Fibroblast of pulmonary artery (primary cell): ENCODE measurements at places on chromosomes 3 and 15.

GRCh38 chr3:141000027-141000663 lies 51.0 kb upstream of the SPSB4 start:
- DNase-seq = peak; percentile 64

GRCh38 chr3:106004137-106004681 lies 135.4 kb upstream of the CBLB start:
- DNase-seq = peak; percentile 94

DNA sequence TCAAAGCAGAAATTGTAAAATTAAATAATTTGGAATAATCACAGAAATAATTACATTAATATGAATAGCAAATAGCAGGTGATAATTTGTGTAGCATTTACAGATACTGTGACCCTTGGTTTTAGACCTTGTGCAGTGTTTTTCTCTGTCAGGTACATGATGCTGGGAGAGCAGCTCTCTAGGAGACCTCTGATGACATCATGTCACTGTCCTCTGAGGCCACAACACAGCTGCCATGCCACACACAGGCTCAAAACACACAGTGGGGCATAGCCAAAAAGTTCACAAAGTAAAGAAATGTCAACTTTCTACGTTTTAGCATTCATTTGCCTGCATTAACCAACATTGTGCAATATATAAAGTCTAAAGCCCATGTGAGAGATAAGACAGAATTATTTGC lies 71.8 kb upstream of the ZBTB20 start:
- no peak for DNase-seq

DNA sequence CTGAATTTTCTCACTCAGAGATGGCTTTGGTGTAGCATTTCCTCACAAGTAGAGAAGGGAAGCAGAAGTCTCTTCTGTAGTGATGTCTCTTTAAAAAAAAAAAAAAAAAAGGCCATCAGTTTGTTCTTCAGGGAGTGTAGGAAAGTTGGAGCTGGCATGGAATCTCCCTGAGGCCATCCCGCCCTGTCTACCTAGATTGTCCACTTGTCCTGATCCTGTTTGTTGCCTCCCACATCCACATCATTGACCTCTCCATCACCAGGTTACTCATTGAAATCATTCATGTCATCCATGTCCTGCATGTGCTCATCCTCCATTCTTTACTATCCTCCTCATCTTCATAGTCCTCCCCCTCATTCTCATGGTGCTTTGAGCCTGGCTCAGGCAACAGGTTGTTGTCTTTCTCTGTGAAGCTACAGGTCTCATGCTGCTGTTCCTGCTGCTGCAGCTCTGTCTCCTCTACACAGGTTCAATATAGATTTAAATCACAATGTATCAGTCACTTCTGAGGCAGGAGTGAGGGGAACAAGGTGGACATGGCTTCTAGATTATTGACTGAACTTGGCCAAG lies 556.3 kb upstream of the NAALADL2 start:
- DNase-seq = no peak

GRCh38 chr3:113018536-113019181 lies 27.9 kb downstream of the GTPBP8 start:
- DNase-seq = peak; percentile 42

DNA sequence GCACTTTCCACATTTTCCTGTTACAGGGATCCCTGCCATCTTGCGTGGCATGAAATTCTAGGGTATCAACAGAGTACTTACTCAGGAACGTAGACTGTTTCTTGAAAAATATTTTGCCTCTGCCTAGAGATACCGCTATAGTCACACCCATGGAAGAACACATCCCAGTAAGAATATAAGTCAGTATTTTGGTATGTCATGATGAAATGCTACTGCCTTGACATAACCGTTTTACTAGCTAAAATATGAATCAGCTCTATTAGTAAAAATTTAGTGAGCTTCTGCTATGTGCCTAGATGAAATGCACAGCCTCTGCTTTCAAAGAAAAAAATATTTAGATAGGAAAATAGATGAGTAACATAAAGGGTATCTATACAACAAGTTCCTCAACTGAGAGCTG lies 276.4 kb downstream of the TBC1D5 start:
- peak; percentile 6 for DNase-seq

- no peak for DNase-seq
Observed at GRCh38 chr3:42926310-42926709, 20.4 kb downstream of the ZNF662 start.

DNA sequence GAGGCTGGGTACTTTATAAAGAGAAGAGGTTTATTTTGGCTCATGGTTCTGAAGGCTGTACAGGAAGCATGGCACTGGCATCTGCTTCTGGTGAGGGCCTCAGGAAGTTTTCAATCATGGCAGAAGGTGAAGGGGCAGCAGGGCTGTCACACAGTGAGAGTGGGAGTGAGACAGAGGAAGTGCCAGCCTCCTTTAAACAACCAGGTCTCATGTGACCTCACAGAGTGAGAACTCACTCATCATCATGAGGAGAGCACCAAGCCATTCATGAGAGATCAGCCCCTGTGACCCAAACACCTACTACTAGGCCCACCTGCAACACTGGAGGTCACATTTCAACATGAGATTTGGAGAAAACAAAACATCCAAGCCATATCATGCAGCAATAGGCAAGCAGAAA lies 9.3 kb upstream of the RFTN1 start:
- no peak for DNase-seq

DNA sequence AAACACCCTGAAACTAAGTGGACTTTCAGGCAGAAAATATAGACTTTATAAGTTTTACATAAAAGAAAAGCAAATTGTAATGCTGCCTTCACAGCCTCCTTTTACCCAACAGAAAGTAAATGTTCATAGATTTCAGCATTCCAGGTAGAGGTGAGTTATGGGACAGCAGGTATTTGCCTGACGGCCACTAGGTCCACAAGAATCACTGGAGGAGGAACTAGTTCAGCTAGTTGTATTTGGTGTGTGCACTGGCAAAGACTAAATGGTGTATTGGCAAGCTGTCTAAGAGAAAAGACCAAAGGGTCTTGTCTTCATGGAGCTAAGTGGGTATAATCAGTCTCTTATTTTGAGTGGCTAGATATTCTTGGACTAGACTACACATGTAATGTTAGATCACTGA lies 34.2 kb downstream of the ZNF654 start:
- DNase-seq = no peak

GRCh38 chr15:71508081-71508682 lies 302.2 kb upstream of the NR2E3 start:
- no peak for DNase-seq

GRCh38 chr15:35181538-35181937 lies 96.4 kb upstream of the NANOGP8 start:
- peak; percentile 60 for DNase-seq

DNA sequence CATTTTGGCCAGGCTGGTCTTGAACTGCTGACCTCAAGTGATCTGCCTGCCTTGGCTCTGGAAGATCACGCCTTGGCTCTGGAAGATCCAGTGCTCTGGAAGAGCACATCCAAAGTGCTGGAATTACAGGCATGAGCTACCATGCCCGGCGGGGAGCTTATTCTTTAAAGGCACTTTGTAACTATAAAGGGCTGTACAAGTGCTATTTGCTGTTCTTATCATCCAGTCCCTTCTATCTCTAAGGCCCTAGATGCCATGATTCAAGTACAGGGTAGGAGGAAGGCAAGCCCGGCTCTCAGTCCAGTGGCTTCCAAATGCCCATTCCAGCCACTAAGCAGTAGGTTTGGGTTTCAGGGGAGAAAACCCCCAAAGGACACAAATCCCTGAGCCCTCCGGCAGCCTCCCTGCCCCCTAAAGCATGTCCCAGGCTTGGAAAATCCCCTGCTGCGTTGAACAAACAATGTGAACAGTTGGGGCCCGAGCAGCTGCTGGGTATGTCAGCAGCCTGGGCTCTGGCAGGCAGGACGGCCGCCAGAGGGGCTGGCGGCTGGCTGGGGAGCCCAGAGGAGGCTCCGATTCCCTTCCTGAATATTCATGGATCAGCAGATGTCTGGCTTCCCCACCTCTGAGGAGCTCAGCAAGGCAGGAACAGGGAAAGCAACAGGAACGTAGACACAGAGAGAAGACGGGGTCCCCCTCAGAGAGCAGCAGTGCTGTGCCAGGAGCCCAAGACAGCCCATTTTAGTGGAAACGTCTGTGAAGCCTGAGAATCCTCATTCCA lies 7.7 kb downstream of the IGDCC4 start:
- DNase-seq = peak; percentile 22

DNA sequence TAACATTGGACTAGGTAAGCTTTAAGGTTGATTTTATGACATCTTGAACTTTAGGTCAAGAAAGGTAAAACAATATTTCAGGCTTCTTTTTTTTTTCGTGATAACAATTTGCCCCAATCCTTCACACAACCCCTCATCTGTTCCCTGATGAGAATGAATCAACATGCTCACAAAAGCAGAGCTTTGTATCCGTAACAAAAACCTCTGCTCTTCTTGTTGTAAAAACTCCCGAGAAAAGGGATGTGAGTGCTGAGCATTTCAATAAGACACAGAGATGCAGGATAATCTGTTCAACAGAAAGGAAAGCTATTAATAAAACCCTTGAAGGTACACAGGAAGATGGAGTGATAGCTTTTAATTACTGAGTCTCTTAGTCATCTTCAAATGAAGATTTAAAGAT lies 94.3 kb downstream of the RAD18 start:
- no peak for DNase-seq

DNA sequence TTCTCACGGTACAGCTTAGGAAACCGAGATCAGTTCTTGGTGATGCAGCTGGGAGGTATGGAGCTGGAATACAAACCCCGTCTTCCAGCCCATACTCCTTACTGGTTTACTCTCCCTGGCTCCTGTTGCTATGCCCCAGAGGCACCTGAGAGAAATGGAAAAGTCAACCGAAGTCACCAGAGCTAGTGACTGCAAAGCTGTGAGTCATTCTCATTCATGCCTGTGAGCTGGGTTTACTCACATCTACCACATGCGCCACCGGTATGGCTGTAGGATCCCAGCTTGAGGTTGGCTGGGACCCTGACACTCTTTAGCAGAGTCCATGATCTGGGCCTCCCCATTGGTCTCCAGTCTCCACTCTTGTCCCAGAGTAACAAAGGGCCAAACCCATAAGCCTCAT lies 111.5 kb upstream of the ETV5 start:
- no peak for DNase-seq

- no peak for DNase-seq
Observed at GRCh38 chr3:135090020-135090717, 295.1 kb downstream of the EPHB1 start.

DNA sequence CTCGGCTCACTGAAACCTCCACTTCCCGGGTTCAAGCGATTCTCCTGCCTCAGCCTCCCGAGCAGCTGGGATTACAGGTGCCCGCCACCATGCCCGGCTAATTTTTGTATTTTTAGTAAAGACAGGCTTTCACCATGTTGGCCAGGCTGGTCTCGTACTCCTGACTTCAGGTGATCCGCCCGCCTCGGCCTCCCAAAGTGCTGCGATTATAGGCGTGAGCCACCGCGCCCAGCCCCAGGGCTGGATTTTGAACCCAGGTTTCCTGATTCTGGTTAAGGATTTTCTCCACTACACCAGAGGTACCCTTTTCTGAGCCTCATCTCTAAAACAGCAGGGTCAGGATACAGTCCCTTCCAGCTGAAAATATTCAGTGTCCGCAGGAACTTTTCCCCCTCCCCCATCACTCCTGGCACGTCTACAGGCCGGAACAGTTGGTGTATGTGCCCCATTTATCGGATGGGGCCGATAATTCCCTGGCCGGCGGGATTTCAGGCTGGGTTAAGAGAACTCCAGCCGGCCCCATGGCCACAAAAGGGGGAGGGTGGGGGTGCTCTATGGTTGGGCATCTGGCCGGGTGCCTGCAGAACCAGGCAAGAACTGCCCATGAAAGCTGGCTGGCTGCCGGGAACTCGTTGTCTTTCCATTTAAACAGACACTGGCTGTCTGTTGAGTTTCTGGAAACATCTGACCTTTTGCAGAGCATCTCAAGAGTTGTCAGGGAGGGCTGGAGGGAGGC lies 26.8 kb upstream of the SEMA4B start:
- peak; percentile 45 for DNase-seq

- DNase-seq = no peak
Observed at GRCh38 chr3:128182656-128183055, 29.4 kb downstream of the EEFSEC start.

DNA sequence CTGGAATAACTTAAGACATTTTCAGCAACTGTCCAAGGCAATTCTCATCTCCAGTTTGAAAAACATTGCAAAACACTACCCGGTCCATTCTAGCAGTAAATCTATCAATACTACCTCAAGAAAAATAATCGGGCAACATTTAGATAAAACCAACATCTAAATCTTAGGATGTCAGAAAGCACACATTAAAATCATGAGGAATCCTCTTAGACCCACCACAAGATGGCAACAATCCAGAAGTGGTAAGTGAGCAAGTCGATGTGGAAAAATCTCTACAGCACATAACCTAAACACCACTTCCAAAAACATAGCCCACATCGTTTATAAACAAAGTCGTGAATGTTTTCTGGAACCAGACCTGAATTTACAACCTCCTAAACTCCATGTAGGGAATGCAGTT lies 5.7 kb downstream of the PLCH1 start:
- DNase-seq = no peak

GRCh38 chr15:42090781-42091180 lies 3.6 kb downstream of the PLA2G4D start:
- no peak for DNase-seq

DNA sequence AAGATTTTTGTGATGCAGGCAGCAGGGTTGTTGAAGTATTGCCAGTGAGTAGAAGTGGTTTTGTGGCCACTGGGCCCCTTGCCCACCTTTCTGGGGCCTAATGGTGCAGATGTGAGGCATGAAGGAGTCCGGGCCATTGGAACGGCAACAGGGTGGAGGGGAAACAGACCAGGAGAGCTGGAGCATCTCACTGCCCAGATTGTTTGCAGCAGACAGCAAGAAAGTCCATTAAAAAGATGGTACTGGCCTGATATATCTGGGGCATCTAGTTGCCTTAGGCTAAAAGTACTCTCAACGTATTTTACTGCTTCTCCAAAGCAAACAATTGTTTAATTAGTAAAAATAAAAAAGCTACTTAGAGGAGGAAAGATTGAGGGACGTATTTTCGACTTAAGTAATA lies 298.4 kb downstream of the SATB1 start:
- no peak for DNase-seq

DNA sequence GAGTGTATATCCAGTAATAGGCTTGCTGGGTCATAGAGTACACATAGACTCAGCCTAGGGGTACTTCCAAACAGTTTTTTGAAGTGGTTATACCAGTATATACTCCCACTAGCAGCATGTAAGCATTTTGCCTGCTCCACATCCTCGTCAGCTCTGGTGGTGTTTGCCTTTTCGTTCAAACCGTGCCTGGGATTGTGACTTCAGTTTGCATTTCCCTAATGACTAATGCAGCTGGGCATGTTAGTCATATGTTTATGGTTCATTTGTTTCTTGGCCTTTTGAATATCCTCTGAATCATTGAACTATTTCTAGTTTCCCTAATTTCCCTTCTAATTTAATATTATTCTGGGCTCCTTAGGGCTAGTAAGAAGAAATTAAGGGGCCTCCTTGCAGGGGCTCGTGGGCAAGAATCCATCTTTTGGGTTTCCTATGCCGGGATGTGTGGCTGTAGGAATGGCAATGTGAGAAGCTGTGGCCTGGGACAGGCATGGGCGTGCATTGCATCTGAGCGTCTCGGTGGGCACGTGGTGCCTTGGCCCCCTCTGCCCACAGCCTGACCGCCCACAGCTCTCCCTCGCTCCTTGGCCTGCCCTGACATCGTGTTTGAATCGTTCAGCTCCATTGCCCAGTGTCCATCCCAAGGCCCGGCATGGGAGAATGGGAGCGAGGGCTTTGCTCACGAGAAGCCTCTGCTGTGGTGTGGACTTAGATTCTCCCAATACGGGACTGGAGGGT lies 26.4 kb downstream of the FAH start:
- DNase-seq = peak; percentile 87

- DNase-seq = peak; percentile 89
Observed at GRCh38 chr3:151816091-151816604, 2.2 kb downstream of the AADAC start.

- DNase-seq = no peak
Observed at GRCh38 chr3:147462856-147463255, 53.7 kb downstream of the ZIC1 start.

- no peak for DNase-seq
Observed at GRCh38 chr3:140167600-140168281, 232.8 kb downstream of the CLSTN2 start.
